ENCODE measurements at places on chromosomes 2 and 18. TPM values are rescaled to one million over a fixed set of nuclear protein-coding genes. Genes with fewer than 3 reads are reported as not detected.

MYCN gene
- 0.16 TPM for total RNA-seq

SPP2 gene
- not detected for total RNA-seq

PLB1 gene
- total RNA-seq: 0.25 TPM

GRCh38 chr2:23583467-23583866, 198.5 kb downstream of the KLHL29 start:
- H3K4me1 ChIP-seq: no peaks in the 10 kb centered on the region
- H3K36me3 ChIP-seq: no peaks in the 10 kb centered on the region
- H3K27me3 ChIP-seq: no peaks in the 10 kb centered on the region
- no peak overlapping the region for H3K4me3 ChIP-seq
- no peak overlapping the region for H3K27ac ChIP-seq
- DNase-seq: no peak

DNA sequence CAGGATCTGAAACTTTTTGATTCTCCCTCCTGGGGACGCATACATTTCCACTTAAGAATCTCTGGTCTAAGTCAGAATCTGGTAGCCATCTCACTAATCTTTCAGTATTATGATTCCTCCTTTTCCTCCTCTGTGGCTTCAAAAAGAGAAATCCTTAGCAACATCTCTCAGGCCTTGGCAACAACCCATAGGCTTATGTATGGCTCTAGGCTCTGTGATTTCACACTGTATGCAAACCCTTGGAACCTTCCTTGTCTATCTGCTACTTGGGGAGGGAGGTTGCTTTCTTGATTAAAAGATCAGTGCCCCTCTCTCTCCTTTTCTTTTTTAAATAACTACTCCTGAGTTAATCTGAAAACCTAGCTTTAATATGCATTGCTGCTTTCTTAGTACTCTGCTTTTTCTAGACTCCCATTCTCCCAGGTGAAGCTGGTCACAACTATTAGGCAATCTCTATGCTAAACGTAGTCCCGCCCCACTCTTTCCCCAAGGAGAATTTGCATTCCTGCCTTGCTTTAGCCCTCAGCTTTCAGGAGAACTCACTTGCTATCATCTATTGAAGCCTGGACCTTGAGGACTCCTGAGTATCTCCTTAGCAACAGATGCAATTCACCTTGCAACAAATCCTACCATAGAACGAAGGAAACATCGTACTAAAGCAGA, 72.2 kb upstream of the L3MBTL4 start:
- no peaks in the 10 kb centered on the region for H3K27me3 ChIP-seq
- H3K4me3 ChIP-seq: no peak overlapping the region
- no peaks in the 10 kb centered on the region for H3K36me3 ChIP-seq
- no peak for DNase-seq

CFAP65 gene
- total RNA-seq: not detected

DNA sequence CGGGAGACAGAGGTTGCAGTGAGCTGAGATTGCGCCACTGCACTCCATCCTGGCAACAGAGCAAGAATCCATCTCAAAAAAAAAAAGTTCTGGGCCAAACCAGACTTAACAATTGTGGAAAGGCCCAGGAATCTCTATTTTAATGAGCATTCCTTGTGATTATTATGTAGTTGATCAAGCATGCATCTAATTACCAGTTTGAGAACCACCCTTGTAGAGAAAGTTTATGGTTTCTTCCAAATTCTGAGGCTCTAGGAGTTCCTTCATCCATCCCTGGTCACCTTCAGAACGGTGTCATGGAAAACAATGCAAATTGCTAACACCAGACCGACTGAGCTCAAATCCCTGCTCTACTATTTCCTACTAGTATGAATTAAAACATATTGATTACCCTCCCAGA, 246.3 kb upstream of the KLHL29 start:
- H3K36me3 ChIP-seq: no peaks in the 10 kb centered on the region
- no peaks in the 10 kb centered on the region for H3K4me1 ChIP-seq
- no peak for DNase-seq
- H3K4me3 ChIP-seq: no peak overlapping the region

HOXD4 gene
- not detected for total RNA-seq

FBXO41 gene
- 42.0 TPM for total RNA-seq

FKBP1B gene
- 1.3 TPM for total RNA-seq

GRCh38 chr2:128503399-128504245, 185.0 kb upstream of the HS6ST1 start:
- no peak for DNase-seq
- H3K27ac ChIP-seq: no peak overlapping the region
- H3K4me1 ChIP-seq: no peaks in the 10 kb centered on the region
- no peaks in the 10 kb centered on the region for H3K36me3 ChIP-seq

RFX8 gene
- not detected for total RNA-seq

LINC00305 gene
- not detected for total RNA-seq

DNA sequence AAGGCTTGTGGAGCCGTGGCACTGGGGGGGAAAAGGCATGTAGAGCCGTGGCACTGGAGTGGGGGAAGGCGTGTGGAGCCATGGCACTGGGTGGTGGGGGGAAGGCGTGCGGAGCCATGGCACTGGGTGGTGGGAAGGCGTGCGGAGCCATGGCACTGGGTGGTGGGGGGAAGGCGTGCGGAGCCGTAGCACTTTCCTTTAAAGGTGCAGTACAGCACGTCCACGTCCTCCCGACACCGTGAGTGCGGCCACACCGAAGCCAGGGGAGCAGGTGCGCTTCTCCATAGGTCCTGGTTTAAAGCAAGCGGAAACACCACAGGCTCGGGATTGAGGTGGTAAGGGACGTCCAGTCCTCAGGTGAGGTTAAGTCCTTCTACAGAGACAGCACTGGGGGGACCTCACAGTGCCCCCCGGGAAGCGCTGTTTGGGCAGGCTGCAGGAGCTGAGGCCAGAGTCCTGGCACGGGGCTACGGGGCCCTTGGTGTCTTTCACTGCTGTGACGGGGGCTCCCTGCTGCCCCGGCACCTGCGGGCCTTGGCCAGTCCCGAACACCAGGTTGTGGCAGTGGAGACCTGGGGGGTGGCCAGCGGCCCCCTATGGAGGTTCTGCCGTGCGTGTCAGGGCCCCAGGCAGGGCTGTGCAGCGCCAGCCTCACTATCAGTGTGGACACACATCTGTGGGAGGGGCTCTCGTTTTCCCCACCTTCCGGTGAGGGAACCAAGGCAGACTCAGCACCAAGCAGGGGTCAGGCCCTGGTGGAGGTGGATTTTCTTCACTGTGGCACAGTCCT, 93.0 kb upstream of the CTDP1 start:
- no peaks in the 10 kb centered on the region for H3K27me3 ChIP-seq
- H3K4me1 ChIP-seq: no peaks in the 10 kb centered on the region
- H3K36me3 ChIP-seq: no peaks in the 10 kb centered on the region

MOGAT1 gene
- not detected for total RNA-seq

- no peak overlapping the region for H3K4me3 ChIP-seq
- no peaks in the 10 kb centered on the region for H3K27me3 ChIP-seq
- no peak for DNase-seq
- no peak overlapping the region for H3K27ac ChIP-seq
Measured at GRCh38 chr2:241675885-241676284, 10.7 kb downstream of the DTYMK start.
